NCI-H526 (cell line): ENCODE measurements at places on chromosomes 11 and 22.

DNA sequence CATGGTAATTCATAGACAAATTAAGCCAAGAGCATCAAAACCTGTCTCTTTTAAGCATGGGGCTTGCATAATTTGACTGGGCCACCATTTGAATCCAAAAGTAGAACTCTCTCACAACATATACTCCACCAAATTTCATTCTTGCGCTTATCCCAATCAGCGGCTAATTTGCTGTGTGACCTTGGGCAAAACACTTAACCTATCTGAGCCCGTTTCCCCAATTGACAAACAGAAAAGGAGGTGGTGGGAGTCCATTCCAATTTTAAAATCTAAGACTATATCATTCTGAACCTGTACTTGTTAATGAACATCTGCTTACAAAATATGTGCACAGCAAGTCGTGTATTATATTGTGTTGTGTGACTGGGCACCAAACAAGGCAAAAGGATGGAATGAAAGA, 338.1 kb upstream of the NARS2 start:
- DNase-seq, result no peak

DNA sequence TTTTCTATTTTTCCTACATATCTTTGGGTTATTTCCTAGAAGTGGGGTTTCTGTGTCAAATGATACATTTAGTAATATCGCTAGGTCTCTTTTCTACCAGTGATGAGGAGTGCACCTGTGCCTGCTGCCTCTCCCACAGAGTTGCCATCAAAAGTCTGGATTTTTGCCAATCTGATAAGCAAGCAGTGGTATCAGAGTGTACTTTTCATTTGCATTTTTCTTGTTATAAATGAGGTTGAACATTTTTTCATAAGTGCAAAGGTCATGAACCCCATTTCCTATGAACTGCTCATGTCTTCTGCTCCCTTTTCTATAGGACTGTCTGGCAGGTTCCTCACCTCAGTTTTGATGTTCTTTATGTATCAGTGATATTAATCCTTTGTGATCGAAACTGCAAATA, 1.7 kb downstream of the TRPM5 start:
- peak; percentile 46 for DNase-seq

GRCh38 chr11:119361056-119361787, 14.7 kb upstream of the MFRP start:
- peak; percentile 70 for DNase-seq

DNA sequence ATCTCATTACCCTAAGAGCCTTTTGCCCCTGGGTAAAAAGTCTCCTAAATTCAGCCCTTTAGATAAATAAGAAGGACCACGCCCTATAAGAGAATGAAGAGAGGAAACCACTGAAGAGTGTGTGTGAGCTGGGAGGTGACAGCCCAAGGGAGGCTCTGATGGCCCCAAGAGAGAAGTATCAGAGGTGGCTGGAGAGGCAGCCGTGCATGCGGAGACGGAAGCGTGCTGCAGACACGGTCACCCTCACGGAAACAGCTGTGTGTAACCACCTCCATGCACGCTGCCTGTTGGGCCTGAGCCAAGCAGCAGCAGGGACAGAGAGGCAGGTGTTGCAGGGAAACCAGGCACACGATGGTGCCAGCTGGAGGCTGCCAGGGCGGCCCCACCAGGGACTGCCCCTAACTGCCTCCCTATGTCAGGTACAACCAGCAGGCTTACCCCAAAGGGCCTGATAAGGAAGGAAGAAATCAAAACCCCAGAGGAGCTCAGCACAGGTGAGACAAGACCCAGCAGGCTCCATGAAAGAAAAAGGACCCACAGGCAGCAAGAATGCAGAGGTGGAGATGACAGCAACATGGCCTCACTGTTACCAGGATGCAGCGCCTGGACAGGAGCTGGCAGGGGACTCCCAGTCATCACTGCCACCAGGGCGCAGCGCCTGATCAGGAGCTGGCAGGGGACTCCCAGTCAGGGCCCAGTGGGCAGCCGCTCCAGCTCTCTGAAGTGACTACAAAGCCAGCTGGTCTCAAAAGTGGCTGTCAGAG, 7.8 kb downstream of the LARGE2 start:
- DNase-seq, result peak; percentile 63

GRCh38 chr11:6233984-6234386, 451 bp downstream of the FHIP1B start:
- DNase-seq, result peak; percentile 50

GRCh38 chr11:111860257-111860656, 11.1 kb downstream of the ALG9 start:
- DNase-seq, result no peak

DNA sequence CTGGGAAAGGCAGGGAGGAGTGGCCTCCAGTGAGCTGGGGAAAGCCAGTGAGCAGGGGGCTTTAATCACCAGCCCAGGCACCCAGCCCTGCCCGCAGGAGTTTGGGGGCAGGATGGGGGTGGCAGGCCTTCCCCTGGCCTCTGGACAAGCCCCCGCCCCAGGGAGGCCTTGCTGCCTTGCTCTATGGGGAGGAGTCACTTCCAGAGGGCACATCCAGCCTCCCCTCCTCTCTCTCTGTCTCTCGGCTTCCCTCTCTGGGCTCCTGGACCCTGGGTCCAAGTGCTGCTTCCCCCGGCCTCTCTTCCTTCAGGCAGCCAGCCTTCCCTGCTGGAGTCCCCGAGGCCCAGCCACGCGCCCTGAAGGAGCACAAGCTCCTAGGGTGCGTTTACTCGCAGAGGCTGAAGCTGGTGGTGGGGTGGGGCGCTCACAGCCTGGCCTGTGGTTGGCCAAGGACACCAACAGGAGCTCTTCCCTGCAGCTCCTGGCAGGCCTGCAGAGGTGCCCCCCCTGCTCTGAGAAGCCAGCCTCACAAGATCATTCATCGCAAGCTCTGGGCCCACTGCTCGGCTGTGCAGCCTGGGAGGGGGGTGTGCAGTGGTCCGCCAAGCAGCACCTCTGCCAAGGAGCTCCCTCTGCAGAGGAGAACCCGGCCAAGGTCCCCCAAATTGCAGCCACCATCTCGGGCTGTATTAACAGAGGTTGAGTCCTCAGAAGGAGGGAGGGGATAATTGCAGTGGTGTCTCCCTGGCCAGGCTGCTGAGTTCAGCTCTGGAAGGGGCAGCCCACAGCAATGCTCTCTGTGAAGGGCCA, 25.4 kb downstream of the OSBPL5 start:
- no peak for DNase-seq

- no peak for DNase-seq
These were observed 5.1 kb downstream of the GRAMD4 start for GRCh38 chr22:46625113-46625842.

DNA sequence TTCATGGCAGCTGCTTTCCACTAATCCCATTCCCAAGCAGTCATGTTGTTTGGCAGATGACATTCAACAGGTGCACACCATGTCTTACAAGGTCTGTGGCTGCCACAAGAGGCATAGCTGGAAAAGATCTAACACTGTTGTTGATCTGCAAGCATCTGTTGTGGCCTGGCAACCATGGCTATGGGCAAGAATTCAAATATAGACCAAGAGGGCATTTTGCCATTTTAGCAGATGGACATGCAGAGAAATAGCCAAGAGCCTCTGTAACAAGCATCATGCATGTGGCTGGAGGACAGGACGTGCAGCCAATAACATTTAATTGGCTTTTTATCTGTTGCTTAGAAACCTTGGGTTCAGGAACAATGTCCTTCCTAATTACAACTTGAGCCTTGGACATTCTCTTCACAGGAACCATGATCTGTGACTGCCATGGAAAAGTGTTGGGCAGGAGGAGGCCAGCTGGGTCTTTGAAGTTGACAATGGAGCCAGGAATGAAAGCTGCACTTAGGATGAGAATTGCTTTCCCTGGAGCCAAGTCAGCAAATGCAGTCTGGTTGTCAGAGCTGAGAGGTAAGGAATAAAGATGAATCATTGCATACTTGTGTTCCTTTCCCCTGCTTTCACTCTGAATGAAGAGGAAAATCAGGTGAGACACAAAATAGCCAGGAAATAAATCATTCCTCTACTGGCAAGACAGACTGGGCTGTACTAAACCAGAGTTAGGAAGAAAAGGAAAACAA, 113.6 kb upstream of the ANO5 start:
- DNase-seq, result no peak

DNA sequence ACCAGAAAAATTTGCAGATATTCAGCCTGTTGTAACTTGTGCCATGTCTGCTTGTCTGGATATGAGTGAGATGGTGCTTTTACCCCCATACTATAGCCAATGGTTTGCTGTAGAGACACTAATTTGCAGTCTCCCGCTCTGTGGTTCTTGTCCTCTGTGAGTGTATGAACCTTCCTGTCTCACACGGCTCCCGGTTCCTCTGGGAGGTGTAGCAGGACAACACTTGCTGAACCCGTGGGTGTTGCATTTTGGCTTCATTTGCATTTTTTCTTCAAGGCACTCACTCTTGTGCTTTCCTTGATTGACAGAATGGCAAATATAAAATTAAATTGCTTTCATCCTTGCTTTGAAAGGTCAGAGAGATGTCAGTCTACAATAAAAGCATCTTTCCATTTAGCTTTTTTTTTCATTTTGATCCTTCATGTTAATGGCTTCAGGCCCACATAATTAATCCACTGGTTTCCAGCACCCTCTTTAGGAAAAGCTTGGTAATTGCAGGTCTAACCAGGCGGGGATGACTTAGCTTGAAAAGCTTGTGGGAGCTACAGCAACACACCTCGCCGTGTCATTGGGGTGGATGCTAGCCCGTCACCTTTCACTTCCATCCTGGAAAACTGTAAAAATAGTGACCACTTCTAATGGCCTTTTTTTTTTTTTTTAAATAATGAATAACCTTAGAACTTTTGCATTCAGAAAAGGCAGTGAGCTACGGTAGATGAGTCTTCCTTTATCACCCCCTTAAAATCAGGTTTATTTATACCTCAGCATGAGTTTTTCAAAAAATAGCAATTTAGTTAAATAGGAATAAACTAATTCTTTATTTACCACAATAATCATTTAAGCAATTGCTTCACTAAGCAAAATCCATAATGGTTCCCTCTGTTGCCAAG, 27.4 kb upstream of the ST14 start:
- peak; percentile 92 for DNase-seq

DNA sequence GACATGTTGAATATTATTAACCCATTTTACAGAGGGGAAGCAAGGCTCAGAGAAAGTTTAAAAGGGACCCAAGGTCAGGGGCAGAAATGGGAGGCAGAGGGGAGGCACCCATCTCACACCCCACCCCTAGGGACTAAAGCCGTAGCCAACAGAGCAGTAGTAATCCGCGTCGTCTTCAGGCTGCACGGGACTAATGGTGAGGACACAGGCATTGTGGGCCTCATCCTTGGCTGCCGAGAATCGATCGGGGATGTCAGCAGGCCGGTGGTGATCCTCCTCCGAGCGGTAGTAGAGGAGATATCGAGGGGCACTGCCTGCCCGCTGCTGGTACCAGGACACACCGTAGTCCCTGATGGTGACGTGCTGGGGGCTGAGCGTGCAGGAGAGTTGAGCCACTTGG, 1.5 kb downstream of the VPREB3 start:
- no peak for DNase-seq
